ENCODE measurements at places on chromosomes 2 and 18.

DNA sequence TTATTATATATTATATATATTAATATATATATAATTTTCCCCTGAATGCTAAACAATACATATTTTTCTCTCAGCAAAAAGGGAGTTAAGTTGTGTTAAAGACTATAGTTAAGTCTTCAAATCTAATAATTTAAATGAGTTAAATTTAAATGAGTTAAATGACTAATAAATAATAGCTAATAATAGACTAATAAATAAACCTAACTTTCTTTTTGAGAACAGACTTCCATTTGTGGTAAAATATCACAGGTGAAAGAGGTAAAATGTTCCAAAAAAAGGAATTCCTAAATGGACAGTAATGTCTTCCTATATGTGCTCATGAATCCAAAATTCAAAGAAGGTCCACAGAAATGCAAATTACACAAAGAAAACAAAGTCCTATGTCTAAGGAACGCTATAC, 74.6 kb downstream of the SLC25A12 start:
- DNase-seq = no peak

DNA sequence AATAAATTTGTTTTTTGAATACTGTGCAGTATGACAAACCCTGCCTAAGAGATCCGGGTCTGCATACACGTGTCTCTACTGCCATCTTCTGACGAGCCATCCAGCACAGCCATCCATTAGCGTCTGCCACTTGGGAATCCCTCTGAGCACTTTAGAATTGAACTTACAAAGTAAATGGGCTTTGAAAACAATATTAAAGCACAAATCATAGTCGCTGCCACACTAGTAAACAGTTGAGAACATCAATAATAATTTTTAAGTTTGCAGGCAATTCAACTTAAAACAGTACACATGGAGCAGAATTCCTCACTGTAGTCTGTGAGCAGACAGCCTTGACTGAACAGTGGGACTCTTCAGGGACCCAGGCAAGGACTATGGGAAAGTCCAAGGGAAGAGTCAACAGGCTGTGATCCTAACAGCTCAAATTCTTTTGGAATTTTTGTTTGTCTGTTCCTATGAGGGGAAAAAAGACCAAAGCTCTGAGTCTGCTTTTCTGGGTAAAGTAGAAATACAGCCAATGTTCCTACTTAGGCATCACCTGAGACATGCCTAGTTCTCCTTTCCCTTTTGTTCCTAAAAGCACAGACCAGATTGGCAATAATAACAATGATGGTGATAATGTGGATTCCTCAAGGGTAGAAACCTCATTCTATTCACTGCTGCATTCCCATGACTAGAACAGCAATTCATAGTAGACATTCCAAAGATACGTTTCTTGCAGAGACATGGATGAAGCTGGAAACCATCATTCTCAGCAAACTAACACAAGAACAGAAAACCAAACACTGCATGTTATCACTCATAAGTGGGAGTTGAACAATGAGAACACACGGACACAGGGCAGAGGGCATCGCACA, 92.9 kb downstream of the MREG start:
- DNase-seq = no peak

- DNase-seq = no peak
These were observed 60.3 kb downstream of the ATIC start for GRCh38 chr2:215371915-215372897.

GRCh38 chr2:216603010-216603883, 30.0 kb upstream of the IGFBP2 start:
- DNase-seq = no peak

- DNase-seq = no peak
These were observed 214.0 kb downstream of the SS18 start for GRCh38 chr18:25876330-25876948.

DNA sequence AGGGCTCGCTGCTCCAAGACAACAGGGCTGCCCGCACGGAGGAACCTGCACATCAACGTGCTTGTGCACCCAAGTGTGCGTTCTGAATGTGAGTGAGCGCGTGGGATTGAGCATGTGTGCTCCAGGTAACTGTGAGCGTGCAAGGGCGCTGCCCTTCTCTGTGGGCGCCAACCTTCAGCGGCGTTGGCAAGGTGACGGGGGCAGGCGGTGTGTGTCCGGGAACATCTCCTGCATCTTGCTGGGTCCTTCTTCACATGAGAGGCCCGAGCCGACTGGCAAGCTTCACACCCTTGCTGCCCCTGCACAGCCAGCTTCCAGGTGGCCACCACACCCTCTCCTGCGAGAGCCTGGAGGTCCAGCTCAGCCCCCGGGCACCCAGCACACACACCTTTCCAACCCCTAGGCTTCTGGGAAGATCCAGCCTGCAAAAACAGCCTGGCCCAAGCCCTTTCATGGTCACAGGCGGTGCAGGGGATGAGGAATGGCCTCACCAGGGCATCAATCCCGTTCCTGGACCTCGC, 220.9 kb downstream of the HDAC4 start:
- no peak for DNase-seq

DNA sequence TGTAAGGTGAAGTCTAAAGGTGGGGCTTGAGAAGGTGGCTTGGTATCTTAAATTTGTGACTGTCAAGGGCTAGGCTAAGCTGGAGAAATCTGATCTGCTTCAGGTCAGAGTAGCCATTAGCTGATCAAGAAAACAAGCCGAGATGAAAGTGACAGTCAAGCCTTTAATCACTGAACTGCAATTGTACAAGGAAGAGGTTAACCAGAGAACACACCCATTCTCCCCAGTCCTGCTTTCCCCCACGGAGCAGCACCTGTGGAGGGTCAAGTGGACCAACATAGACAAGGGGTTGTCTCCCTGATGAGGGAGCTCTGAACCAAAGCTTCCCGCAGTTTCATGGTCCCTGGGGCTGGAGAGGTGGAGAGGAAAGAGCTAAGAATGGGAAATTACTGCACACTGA, 901.2 kb downstream of the DCC start:
- DNase-seq = no peak
